ENCODE measurements at places on chromosomes 3 and 15.
A peak's percentile ranks its signal among the peaks of the same experiment; 100 is the strongest.

DNA sequence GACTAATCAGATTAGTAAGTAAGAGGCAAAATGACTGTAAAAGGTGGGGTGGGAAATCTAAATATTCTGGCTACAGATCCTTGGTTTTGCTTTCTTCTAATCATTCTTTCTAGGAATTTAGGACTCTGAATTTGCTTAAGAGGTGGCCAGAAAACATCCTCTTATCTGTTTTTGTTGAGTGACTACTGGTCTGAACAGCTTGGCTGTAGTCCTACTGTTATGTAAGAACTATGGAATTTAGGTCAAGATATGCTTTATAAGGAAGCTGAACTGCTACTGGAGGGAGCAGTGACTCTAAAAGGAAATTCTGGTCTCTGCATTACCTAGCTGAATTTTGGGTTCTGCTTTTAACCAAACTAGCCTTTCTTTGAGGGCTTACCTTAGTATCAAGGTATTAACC, 33.5 kb upstream of the CSPG5 start:
- DNase-seq, result no peak

- DNase-seq, result no peak
These were observed 7.2 kb downstream of the EOMES start for GRCh38 chr3:27714692-27715453.

- DNase-seq, result no peak
These were observed 2.0 kb upstream of the NFKBIZ start for GRCh38 chr3:101847328-101847727.

- DNase-seq, result no peak
These were observed 110.6 kb upstream of the ARPP21 start for GRCh38 chr3:35528728-35529127.

DNA sequence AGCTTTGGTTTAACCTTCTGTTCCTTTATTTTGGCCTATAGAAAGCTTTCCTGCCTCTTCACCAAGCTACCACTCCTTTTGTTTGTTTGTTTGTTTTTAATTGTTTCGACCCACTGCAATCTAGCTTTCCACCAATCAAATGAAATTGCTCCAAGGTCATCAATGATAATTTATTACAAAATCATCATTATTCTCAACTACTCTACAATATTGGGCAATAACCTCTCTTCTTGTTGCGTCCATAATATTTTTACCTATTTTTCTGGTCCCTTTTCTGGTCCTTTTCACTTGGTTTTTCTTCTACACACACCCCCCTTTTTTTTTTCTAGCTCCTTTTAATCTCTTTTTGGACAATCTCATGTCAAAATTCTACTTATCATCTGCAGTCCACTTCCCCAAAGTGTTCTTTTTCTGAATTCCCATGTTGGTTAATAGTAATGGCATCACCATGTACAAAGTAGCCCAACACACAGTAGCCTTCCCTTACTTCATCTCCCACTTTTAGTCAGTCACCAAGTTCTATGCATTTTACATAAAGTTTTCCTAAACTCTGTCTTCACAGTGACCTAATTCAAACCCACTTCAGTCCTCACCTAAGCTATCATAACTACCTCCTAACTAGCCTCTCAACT, 11.0 kb upstream of the ANKRD28 start:
- no peak for DNase-seq

DNA sequence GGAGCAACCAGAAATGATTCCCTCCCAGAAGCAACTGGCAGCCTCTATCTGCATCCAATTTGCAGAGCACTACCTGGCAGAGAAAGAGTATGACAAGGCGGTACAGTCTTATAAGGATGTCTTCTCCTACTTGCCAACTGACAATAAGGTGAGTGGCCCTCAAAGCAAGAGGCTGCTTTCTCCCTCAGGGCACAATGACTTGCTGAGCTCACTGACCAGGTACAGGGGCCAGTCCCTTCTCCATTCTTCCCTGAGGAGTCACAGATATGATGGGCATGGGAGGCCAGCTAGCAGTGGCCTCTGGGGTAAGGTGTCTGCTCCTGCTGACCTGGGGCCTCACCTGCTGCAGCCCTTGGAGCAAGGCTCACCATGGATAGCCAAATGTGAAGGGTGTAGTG, 20.3 kb downstream of the CSRNP1 start:
- no peak for DNase-seq

GRCh38 chr3:159273608-159274007, 471.8 kb downstream of the MFSD1 start:
- no peak for DNase-seq

GRCh38 chr3:4986175-4986781, 7.0 kb downstream of the BHLHE40 start:
- no peak for DNase-seq

- no peak for DNase-seq
These were observed 41.9 kb upstream of the XRN1 start for GRCh38 chr3:142489572-142490323.

DNA sequence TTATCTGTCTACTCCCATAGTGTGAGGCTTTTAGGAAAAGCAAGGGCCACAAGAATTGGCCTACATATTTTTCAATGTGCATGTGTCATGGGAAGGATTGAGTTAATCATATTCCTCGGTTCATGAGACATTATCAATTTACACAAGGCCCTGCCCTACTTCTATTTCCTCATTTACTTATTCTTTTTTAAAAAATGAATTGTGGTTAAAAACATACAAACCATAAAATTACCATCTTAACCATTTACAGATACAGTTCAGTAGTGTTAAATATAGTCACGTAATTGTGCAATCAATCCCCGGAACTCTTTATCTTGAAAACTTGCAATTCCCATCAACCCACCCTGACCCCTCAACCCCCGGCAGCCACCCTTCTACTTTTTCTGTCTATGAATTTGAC, 284.0 kb upstream of the GADL1 start:
- DNase-seq, result no peak

- no peak for DNase-seq
These were observed 36.6 kb upstream of the CHL1 start for GRCh38 chr3:159974-160373.

GRCh38 chr15:99084965-99085364, 19.9 kb upstream of the SYNM start:
- no peak for DNase-seq

DNA sequence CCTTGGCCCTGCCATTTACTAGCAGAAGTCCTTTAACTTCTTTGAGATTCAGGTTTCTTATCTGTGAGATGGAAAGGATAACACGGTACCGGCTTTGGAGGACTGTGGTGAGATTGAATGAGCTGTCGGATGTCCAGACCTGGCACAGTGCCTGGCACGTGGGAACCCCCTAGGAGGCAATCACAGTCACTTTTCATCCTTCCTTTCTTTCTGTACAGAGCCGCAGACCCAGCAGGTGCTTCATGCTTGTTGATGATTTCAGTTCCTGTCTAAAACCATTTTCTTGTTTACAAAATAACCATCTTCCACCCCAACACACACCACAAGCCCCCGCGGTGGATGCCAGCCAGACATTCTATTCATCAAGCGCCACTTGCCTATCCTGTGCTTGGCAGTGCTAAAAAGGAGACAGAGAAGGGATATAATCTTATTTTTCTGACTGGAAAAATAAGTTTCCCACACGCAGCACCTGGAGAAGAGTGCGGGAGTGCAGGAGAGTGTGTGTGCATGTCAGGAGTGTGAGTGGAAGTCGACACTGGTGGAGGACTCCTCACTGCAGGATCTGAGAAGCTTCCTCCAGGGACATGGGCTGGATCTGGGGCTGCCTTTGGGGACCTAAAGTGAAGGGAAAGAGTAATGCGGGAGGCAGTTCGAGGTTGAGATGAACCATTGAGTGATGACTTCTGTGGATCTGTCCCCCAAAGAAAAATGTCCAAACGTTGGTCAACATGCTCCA, 85.7 kb downstream of the ST6GAL1 start:
- DNase-seq, result no peak

- no peak for DNase-seq
These were observed 29.9 kb upstream of the GHSR start for GRCh38 chr3:172478116-172478515.

DNA sequence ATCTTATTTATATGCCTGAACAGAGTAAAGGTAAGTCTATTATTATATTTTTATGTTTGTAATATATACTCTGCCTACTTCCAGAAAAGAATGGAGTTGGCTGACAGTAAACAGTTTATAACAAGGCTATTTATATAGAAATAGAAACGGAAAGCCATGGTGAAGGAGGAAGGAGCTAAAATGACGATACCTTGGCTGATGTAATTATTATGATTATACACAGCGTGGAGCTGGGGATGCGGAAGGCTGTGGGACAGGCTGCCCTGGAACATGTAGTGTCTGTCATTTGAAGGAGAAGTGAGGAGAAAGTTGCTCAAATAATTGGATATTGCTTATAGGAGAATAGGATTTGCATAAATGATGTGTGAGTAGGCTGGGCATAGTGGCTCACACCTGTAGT, 37.8 kb downstream of the CEMIP start:
- DNase-seq, result no peak

DNA sequence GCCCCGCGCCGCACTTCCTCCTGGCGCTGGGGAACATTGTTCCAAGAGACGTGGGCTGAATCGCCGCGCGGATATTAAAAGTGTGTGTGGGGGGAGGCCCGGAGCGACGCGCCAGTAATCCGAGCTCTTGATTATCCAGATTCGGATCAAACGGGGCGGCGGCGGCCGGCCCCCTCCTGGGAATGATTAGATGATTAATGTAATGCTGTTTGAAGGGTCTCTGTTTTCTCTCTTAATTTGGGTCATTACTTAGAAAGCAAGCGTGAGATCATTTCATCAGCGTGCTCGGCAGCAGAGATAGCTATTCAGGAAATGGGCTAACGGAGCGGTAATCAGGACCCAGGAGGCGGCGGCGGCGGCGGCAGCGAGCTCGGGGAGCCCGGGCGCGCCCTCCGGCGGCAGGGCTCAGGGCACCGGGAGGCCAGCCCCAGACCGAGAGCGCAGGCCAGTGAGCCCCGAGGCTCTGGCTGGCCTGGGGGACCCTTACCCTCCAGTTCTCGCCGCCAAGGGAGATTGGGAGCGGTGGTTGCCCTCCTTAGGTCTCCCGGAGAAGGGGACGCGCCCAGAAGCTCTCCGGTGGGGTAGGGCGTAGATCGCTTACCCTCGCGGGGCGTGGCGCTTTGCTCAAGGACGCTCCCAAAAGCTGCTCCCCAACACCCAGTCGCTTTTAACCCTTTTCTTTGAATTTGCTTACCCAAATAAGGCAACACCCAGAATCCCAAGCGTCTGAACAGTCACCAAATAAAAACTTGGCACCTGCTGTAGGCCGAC, 4.5 kb downstream of the FEZF2 start:
- no peak for DNase-seq

DNA sequence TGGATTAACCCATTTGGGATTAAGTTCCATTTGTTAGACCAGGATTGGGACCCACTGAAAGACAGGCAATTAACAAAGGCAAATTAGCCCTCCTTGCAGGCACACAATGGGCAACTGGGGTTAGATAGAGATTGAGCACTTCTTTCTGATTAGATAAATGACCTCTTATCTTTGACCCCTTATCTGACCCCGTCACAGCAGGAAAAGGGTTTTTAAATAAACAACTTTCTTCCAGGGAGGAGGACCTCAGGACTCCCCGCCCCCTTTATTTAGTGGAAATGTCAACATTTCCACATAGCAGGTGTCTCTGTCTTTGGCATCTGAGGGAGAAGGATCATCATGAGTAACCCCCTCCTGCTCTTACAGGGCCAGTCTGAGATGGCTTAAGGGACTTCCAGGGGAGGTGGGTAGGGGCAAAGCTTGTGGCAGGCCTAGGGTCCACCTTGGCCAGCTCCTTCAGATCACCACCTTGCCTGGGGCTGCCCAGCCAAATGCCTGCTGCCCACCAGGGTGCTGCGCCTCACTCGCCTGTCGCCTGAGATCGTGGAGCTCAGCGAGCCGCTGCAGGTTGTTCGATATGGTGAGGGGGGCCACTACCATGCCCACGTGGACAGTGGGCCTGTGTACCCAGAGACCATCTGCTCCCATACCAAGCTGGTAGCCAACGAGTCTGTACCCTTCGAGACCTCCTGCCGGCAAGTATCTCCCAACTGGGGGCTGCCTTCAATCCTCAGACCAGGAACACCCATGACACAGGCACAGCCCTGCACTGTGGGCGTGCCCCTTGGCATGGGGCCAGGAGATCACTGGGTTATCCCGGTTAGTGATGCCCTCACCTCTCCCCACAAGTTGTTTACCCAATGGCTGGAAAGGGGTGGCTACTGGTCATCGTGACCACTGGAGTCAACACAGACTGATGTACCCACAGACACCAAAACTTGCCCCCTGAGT, 2.6 kb upstream of the WDR6 start:
- no peak for DNase-seq

- DNase-seq, result no peak
These were observed 44.8 kb upstream of the UBE2E1 start for GRCh38 chr3:23760871-23761373.

GRCh38 chr3:16174976-16175901, 759 bp downstream of the GALNT15 start:
- DNase-seq, result no peak

GRCh38 chr3:8532251-8532871, 30.7 kb downstream of the LMCD1 start:
- DNase-seq, result no peak

DNA sequence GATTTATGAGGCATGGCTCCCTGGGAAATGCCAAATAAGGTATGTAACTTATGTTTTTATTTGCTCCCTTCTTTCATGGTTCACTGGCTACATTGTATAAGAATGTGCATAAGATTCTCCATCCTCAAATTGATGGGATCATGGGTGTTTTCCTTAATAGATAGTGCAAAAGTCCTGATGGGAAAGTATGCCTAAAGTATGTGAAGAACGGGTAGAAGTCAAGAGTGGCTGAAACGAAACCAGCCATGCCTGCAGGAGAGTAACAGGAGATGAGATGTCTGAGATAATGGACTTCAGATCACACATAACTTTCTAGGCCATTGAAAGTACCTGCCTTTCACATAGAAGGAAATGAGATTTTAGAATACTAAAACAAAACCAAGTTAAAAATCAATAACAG, 56.5 kb downstream of the ZBBX start:
- DNase-seq, result no peak

DNA sequence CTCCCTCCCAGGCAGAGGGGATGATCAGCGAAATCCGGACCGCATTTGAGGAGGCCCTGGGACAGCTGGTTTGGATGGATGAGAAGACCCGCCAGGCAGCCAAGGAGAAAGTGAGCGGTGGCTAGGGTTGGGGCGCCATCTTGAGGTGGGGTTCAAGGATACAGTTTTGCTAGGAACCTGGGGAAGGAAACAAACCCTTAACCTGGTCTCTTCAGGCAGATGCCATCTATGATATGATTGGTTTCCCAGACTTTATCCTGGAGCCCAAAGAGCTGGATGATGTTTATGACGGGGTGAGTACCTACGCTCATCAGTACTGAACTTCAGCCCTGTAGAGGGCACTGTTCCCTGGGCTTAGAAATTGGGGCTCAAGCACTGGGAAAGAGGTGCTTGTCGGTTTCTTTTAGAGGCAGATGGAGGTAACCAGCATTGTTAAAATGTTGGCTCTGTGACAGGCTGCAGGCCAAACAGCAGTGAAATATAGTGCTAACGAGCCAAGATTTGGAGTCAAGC, 9.6 kb upstream of the PSMD2 start:
- peak; percentile 42 for DNase-seq

GRCh38 chr3:136954251-136954650, 3.5 kb upstream of the IL20RB start:
- DNase-seq, result no peak
